Retinal pigment epithelial cell (primary cell): ENCODE measurements at places on chromosomes 3 and 15.

DNA sequence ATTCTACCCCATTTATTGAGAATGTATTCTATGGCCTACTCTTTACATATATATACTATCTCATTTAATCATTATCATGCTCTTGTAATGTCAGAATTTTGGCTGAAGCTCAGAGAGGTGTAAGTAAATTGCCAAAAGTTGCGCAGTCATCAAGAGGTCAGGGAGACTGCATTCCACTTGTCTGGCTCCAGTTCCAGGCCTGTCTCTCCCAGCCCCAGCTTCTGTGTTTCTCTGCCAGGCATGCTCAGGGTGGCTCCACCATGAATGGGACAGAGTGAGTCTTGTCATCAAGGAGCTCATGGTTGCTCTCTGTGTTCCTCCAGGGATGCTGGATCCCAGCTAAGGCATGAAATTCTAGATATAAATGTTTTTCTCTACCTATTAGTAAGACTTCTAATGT is 635.1 kb upstream of the MDFIC2 start:
- no peak for DNase-seq

DNA sequence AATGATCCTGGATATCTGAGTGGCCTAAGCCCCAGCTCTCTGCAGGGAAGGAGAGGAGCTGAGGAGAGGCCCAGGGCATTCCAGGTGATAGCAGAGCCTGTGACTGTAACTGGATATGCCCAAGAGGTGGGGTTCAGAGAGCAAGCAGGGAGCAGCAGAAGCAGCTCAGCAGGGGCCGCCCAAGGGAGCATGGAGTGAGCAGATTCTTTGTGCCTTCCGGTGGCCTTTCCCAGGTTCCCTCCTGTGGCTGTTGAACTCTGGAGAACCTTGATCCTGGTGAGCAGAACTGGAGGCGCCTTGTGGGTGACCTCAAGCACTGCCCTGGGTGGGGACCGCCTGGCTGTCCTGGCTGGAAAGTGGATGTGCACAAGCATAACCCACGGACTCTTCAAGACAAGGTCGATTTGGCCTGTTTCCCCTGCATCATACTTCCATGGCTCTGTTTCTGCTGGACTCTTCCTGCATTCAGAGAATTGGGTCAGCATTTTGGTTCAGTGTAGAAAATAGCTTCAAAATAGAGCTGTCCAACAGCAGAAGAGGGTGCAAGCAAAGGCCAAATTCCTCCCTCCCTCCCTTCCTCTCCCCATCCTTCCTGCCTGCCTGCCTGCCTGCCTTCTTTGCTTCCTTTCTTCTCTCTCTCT is 76.1 kb downstream of the ARNT2 start:
- no peak for DNase-seq

DNA sequence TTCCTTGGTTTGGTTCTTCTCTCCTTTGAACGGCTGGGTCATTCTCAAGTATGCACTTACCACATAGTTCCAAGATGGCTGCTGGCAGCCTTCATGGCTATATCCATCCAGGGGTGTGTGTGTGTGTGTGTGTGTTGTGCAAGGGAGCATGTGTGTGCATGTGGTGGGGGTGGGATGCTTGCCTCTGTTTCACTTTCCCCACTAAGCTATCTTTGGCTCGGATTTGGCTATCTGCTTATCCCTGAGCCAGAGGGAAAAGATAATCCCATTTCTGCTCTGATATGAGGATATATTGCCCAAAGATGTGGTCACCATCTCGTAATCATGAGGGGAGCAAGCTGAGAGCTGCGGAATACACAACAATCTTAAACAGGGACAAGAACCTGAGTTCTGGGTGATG is 26.2 kb downstream of the ANAPC13 start:
- no peak for DNase-seq

- no peak for DNase-seq
These were observed 38.0 kb downstream of the SRPRB start for GRCh38 chr3:133843634-133844033.

- no peak for DNase-seq
These were observed 1.3 kb downstream of the GNAT1 start for GRCh38 chr3:50192689-50193141.

- no peak for DNase-seq
These were observed 3.3 kb upstream of the IL17RC start for GRCh38 chr3:9913601-9914000.

DNA sequence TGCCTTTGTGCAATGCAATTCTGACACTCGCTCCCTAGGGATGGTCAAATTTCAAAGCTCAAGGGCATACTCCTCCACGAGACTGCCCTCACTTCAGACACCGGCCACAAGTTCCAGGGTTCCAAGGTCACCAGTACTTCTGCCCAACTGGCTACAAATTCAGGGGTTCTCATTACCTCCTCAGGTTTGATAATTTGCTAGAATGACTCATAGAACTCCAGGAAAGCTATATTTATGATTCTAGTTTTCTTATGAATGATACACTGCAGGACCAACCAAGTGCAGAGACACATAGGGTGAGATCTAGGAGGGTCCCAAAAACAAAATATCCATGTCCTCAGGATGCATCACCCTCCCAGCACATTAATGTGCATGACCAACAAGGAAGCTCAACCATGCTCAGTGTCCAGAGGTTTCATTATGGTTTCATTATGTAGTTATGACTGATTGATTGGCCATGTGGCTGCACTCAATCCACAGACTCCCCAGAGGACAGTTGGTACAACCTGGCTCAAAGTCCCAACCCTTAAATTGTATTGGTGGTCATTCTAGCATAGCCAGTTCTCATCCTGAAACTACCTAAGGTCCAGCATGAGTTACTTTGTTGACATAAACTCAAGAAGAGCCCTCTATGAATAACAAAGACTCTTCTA is 170.4 kb upstream of the LRRN1 start:
- no peak for DNase-seq

- DNase-seq: no peak
These were observed 194.8 kb downstream of the SSR3 start for GRCh38 chr3:156360083-156360482.

DNA sequence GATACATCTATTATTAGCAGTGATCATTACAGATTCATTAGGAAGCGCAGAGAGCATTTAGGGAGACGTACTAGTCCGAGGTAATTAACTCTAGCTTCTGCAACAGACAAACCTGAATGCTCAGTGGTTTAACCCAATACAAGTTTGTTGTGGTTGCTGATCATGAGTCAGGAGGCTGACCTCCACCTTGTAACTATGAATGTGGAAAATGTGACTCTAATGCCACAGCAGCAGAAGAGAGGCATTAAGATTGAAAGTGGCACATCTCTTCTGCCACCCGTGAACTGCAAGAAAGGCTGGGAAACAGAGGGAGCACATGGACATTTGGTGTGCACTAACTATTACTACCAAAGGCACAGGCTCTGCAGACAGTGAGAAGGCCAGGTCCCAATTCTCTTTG is 71.2 kb upstream of the C3orf80 start:
- peak; percentile 64 for DNase-seq

DNA sequence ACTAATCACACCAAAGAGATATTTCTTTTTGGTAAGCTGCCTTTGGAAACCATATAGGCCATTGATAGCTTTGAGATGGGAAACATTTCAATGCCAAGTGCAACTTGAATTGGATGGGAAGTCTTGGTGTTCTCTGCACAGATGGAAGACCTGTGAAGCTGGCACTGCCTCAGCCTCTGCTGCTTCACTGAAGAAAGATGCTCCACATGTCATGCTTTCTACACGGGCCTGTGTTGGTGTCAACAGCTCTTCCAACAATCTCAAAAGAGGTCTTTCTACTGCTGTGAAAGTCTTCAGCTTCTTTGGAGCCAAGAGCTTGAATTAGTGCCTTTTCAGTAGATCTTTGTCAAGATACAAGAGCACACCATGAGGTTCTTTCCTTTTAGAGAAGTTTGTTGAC is 169.0 kb downstream of the SPATA16 start:
- DNase-seq: no peak

DNA sequence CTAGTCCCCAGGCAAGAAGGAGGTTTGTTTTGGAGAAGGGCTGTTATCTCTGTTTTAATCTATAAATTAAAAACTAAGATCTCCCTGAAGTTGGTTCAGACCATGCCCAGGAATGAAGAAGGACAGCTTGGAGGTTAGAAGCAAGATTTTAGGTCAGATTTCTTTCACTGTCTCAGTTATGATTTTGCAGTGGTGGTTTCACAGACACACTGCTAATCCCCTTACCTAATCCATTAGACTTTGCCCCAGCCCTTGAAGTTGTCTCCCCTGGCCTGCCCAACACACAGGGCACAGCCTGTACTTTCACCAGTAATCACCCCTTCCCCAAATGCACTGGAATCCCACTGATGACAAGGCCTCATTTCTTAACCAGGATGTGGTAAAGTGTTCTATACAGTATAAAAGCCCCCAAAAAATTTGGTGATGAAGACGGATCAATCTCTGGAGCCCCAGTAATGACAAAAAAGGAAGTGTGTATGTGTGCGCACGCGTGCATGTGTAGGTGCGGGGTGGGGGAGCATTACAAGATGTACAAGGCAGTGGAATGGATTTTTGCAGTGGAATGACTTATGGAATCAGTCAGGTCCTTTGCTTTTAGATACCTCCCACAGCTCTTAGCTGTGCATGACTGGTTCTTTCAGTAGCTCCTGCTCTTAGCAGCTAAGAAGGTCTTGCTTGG is 73.1 kb upstream of the TERB2 start:
- no peak for DNase-seq

GRCh38 chr15:72967397-72967796 is 84.9 kb upstream of the NEO1 start:
- DNase-seq: no peak

DNA sequence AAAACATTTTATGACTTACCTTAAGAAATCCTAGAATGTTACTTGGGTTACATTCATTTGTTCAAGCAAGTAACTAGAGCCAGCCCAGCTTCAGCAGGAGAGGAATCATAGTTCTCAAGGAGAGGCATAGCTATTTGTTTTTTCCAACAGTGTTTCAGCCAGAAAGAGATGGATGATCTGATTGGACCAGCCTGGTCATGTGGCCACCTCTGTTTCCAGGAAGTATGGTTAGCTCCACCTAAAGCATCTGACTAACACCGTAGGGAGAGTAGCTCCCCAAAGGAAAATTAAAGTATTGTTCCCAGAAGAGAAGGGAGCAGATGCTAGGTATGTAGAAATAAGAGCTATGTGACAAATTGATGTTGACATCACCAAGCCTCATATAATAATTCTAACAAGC is 417.1 kb downstream of the TAFA4 start:
- no peak for DNase-seq

DNA sequence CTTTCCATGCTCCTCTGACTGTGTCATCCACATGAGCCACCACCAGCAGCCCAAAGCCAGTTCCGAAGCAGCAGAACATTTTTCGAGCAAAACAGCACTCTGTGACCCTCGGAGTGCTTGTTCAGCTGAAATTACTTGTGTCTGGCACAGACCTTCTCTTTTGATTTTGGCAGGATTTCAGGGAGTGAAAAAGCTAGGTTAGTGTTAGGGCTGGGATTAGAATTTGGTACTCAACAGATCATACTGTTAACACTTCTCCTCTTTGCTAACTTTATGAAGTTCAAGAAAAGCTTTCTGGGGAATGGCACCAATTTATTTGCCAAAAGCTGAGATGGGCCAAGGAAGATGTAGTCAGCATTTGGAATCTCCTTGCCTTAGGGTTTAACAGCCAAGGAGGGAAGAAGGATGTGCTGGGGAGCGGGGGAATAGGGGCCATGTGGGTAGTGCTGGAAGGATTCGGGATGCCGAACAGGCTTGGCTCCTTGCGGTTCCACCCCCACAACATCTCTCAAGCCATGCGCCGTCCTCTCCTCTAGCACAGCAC is 55.1 kb upstream of the TRA2B start:
- no peak for DNase-seq

GRCh38 chr15:41331833-41332193 is 578 bp downstream of the OIP5 start:
- no peak for DNase-seq

- DNase-seq: no peak
These were observed 23.2 kb upstream of the SNRPA1 start for GRCh38 chr15:101318147-101318819.

DNA sequence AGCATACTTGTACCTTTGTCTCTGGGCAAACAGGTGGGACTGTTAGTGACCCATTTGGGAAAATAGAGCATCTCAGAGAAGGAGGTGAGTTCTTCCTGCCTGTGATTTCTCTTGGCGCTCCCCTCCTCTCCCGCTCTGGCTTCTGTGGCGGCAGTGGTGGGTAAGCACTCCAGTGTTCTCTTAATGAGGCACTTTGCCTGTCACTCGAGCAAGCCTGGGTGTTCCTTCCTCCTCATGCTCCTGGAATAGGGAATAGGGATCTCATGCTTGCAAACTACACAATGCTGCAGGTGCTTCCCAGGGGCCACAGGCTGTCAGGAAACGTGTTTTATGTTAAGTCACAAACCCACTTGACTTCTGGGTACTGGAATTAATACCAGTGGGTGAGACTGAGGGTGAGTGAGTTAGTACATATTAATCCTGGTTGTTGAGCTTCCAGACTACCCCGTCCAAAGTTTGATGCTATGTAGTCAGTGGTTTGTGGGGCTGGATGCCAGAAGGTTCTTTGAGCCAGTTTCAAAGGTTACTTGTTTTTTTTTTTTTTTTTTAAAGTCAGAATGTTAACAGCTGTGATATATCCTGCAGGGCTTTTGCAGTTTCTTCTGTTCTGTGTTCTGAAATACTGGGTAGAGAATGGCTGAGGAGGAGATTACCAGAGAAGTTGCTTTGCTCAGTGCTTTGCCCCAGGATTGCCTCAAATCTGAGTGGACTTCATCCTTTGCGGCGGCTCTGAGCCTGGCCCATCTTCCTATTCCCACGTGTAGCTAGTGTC is 30.5 kb downstream of the EDEM1 start:
- DNase-seq: no peak

DNA sequence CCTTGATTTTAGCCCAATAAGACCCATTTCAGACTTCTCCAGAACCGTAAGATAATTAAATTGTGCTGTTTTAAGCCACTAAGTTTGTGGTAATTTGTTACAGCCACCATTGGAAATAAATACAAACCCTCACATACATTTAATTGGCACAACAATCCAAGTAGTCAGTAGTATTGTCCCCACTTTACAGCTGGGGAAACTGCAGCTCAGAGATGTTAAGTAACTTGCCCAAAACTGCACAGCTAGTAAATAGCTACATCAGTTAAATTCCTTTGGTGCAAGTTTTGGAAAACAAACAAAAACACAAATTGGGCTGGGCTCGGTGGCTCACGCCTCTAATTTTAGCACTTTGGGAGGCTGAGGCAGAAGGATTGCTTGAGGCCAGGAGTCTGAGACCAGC is 13.3 kb upstream of the IREB2 start:
- DNase-seq: no peak

GRCh38 chr3:52484680-52485461 is 10.3 kb upstream of the STAB1 start:
- no peak for DNase-seq

GRCh38 chr15:93250209-93250608 is 161.2 kb upstream of the RGMA start:
- DNase-seq: no peak

DNA sequence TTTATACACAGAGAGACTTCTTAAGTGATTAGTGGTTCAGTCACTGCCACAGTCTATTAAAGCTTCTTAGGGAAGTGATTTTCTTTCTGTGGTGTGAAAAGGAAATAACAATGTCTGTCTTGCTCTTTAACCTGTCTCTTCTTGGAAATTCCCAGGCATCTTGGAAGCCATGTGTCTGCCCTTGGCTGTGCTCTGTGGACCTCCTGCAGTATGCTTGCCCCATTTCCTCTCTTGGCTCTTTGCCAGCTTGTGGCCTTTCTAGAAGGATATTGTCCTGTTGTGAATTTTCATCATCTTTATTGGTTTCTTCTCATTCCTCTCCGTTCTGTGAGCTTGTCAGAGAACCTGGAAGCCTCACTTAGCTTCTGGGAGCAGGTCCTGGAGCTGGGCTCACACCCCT is 338.4 kb upstream of the C2CD4B start:
- peak; percentile 58 for DNase-seq
